ENCODE measurements at places on chromosomes 3 and 15. TPM values are rescaled to one million over a fixed set of nuclear protein-coding genes. Genes with fewer than 3 reads are reported as not detected.

GRCh38 chr15:89777782-89778380 lies 1.7 kb downstream of the MESP2 start:
- DNase-seq: no peak

- DNase-seq: no peak
Measured at GRCh38 chr3:59043391-59043790, 6.4 kb downstream of the CFAP20DC start.

GRCh38 chr3:59780209-59780608 lies 730.4 kb upstream of the CFAP20DC start:
- no peak for DNase-seq

DNA sequence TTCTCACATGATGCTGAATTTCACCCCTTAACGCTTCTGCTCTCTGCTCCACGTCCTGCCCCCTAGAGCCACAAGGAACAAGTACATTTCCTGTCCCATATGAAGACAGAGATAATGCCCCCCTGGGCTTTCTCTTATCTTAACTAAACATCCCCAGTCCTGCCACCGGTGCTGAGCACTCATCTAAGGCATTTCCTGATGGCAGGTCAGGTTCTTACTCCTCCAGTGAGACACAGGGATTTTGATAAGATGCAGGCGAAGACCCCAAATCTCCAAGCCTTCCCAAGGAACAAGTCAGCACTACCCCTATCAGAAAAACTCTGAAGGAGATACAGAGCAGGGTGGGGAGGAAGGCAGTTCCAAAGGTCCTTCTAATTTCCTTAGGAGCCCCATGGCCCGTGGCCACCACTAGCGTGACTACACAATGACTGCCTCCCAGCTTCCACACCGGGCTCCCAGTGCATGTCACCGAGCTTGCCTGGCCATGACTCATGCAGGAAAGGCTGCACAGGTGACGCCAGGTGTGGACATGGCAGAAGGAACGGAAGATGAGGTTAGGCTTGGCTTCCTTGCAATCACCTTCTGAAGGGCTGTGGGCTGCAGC lies 152.9 kb downstream of the XXYLT1 start:
- no peak for DNase-seq

GRCh38 chr15:85453144-85453872 lies 72.9 kb downstream of the AKAP13 start:
- no peak for DNase-seq

DNA sequence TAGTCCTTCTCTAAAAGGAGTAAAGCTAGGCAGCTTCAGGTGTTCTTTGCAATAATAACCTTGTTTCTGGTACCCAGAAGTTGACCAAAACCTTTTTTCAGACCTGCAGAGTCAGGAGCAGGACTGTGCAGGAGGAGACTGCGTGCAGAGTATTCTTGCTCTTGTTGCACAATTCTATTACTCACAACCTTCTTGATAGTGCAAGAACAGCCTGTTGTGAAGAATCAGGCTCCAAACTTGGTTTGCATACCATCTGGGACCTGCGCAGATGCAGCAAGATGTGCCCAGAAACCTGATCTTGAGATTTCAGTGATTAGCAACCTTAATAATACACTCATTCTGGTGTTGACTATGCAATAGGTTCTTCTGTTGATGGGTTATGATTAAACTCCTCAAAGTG lies 111.9 kb downstream of the ATG7 start:
- DNase-seq: no peak

DNA sequence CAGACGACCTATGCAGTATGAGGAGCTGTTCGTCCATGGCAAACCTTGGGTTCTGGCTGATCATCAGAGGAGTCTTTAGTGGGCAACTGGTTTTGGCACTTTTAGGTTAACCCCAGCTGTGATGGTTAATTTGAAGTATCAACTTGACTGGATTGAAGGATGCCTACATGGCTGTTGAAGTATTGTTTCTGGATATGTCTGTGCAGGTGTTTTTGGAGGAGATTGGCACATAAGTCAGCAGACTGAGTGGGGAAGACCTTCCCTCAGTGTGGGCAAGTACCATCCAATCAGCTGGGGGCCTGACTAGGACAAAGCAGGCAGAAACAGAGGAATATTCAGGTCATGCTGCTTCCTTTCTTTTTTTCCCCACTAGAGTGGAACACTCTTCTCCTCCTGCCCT lies 284.1 kb downstream of the NFKBIZ start:
- DNase-seq: no peak

- no peak for DNase-seq
Measured at GRCh38 chr3:165206454-165207266, 10.5 kb upstream of the SLITRK3 start.

GRCh38 chr3:73052857-73053256 lies 8.6 kb upstream of the EBLN2 start:
- DNase-seq: no peak

DNA sequence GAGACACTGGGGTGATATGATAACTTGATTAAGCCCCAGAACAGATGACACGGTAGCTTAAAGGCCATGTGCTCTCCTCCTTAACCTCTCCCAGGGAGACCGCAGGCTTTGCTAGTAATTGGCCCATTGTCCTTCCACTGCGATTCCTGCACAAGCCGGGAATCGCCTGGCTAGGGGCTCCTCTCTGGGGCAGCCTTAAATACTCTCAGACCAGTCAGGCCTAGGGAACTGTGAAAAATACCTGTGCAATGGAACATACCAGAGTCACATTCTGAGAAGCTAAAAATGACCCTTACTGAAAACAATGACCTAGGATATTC lies 56.3 kb downstream of the CPN2 start:
- DNase-seq: no peak

DNA sequence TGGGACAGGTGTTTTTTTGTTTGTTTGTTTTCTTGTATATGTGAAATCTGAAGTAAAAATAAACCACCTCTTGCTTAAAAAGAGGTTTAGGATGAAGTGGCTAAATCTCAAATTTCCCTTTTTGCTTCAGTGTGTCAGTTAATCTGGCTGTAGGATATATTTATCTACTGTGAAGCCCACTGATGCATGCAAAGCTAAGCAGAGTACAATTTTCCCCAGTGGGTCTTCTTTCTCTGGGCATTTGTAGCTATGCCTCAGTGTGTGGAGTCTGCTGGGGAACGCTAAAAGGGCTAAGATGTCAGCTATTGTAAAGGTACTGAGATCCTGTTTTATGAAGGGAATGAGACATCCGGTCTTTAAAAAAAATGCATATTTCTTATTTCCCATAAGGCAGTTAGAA lies 190.6 kb downstream of the TCF12 start:
- DNase-seq: no peak

DNA sequence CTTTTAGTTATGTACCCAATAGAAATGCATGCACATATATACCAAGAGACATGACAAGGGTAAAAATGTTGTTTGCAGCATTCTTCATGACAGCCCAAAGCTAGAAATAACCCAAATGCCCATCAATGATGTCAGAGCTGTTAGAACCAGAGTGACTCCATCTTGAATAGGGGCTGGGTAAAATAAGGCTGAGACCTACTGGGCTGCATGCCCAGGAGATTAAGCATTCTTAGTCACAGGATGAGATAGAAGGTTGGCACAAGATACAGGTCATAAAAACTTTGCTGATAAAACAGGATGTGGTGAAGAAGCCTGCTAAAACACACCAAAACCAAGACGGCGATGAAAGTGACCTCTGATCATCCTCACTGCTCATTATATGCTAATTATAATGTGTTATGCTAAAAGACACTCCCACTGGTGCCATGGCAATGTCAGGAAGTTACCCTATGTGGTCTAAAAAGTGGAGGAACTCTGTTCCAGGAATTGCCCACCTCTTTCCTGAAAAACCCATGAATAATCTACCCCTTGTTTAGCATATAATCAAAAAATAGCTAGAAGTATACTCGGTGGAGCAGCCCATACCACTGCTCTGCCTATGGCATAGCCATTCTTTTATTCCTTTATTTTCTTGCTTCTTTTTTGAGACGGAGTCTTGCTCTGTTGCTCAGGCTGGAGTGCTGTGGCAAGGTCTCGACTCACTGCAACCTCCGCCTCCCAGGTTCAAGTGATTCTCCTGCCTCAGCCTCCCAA lies 32.9 kb downstream of the ZBTB11 start:
- DNase-seq: no peak

DNA sequence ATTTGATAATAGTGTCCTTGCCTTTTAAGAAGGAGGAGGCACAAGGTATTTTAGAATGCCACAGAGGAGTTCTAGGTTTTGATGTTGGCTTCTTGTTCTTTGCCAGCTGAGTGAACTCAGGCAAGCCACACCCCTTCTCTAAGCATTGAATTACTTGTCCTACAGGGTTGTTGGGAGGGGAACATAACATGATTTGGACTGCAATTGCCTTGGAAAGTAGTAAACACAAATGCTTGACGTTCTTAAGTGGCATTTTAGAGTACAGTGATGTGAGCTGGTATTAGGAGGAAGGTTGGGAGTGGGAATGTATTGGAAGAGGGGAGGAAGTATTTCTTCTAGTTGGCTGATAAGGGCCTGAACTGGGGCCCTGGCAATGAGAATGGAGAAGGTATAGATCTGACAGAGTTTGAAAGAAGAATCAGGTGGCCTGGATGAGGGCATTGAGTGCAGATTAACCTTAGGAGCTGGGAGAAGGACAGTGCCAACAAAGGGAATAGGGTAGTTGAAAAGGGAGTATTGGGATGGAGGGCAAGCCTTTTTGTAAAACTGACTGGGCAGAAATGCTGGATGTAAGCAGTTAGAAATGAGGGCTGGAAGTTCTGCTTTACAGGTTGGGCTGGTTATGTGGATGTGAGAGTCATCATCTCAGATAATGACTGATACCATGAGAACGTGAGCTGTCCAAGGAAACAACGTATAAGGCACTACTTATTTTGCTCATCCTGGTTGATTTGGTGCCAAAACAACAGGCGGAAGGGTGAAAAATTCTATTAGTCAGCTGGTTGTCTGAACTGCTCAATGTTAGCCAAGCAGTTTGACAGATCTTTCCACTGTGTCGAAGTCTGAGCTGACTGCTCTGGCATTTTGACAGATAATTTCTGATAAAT lies 16.7 kb downstream of the KAT2B start:
- DNase-seq: no peak

DNA sequence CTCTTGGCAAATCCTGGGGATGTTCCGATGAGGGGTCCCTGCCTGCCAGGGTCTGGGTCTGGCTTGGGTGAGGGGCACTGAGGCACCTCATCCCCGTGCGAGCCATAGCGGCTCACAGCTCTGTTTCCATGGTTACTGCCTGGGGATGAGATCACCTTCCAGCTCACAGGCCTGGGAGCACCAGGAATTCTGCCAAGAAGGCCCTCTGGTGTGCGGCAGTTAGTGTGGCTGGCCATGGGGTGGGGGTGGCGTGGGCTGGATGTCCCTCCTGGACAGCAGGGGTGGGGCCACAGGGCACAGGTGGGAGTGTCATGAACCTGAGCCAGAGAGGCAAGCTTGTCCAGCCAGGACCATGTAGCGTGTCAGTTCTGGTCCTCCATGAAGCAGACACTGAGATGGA lies 22.1 kb upstream of the PRR23E start:
- DNase-seq: no peak

DNA sequence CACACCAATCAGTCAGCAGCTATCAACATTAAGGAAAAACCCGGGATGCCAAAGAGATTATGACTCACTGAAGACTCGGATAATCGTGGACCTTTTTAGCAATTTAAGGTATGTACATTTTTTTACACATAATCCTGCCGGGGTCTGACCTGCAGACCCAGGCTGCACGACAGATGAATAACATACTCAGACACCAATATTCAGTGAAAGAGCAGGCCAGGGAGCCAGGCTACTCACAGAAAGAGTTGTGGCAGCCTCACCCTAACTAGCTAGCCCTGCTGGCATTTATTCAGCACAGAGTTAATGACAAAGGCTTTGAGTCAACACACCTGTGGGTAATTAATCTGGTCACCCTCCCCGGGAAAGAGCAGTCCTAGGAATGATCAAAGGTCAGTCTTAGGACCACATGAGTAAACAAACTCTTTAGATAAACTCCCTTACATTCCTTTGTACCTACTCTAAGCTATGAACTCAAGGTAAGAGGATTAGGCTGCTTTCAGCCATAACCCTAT lies 727.5 kb downstream of the TBL1XR1 start:
- DNase-seq: no peak

- DNase-seq: no peak
Measured at GRCh38 chr15:38260077-38260476, 7.4 kb downstream of the SPRED1 start.

DNA sequence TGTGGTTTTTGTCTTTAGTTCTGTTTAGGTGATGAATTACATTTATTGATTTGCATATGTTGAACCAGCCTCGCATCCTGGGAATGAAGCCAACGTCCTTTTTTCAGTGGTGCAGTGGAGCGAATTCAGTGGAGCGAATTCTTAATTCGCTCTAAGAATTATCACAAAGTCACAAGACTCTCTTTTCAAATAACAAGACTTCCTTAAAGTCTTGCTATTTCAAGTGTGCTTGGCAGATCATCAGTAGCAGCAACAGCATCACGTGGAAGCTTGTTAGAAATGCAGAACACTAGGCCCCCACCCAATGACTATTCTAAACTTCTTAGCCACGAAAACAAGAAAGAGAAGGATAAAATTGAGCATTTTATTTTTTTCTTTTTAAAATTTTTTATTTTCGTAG lies 58.1 kb upstream of the CD200R1L start:
- DNase-seq: no peak

DNA sequence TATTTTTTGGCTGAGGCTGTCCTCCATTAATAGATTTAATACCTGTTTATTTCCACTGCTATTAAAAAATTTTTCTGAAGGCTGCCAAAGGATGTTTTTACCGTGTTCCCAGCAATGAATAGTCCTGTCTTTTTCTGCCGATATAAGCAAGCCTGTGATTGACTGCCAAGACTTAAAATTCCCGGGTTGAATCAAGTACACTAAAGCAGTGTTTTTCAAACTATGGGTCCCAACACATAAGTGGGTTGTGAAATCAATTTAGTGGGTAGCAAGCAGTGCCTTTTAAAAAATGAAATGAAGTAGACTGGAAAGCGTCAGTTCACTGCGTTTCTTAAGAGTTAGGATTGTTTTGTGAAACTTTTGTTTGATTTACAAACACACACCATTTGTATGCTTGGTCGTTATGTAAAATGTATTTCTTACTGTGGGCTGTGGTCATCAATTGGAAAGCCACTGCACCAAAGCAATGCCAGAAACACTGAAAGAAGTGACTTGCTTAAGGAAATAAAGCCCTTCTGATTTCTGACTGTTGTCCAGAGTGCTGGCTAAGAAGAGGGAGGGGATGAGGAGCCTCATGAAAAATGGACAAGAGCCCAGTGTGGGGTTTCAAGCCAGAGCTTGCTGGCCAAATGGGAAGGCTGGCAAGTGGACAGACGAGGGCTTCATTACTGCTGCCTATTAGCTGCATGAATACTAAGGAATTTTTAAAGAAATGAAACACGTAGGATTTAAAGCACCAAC lies 206.0 kb downstream of the THRB start:
- DNase-seq: no peak

FSIP1 gene
- total RNA-seq: 0.27 TPM

SLC22A14 gene
- total RNA-seq: under 0.01 TPM

RARB gene
- total RNA-seq: under 0.01 TPM

ADGRG7 gene
- not detected for total RNA-seq
